ENCODE measurements at places on chromosomes 6 and 20. TPM values are rescaled to one million over a fixed set of nuclear protein-coding genes. Genes with fewer than 3 reads are reported as not detected.

DNA sequence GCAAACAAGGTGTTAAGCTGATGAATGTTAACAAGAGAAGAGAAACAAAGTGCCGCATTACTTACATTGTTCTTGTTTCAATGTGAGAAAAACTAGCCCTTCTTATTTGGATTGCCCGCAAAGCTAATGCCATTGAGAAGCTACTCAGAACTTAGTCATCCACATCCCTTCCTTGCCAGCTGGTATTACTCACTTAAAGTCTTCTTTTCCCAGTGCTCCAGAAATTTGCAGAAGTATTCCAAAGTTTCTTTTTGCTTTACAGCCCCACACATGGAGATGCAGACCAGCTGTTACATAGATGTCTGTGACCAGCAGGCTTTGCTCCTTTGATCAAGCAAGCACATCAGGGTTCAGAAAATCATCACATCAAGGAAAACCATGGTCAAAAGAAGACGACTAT is 529.0 kb downstream of the TBC1D32 start:
- DNase-seq: no peak

The KHDC1L gene
- 0.37 TPM for total RNA-seq

The HCRTR2 gene
- not detected for total RNA-seq

DNA sequence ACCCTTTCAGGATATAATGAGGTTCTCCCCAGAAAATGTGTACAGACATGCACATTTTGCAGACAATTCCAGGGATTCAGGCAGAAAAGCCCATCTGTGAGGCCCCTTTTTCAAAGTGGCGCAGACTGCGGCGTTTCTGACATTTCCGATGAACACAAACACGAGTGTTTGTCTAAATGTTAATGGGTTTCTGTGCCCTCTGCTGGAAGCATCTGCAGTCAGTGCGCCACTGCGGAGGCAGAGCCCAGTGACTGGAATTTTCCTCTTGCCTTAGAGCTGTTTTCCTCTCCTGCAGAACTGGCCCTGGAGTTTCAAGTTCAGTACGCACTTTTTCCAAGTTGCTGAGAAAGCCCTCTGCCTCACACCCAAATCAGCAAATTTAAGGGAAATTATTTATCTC is 15.3 kb downstream of the ANKRD60 start:
- no peak for DNase-seq

GRCh38 chr20:54025251-54025771 is 45.1 kb downstream of the BCAS1 start:
- DNase-seq: no peak

The TAGAP gene
- total RNA-seq: 145 TPM

GRCh38 chr6:36657942-36658544 is 20.5 kb upstream of the CDKN1A start:
- DNase-seq: no peak

GRCh38 chr20:50885068-50885467 is 46.2 kb downstream of the ADNP start:
- DNase-seq: no peak

The BPIFA1 gene
- total RNA-seq: not detected

- no peak for DNase-seq
Observed at GRCh38 chr6:170122651-170123050, 168.2 kb downstream of the DLL1 start.

- DNase-seq: peak; percentile 70
Observed at GRCh38 chr6:144064402-144065212, 30.8 kb downstream of the SF3B5 start.

- no peak for DNase-seq
Observed at GRCh38 chr6:167547751-167548150, 222.9 kb downstream of the TTLL2 start.

The IYD gene
- not detected for total RNA-seq

The CALHM4 gene
- total RNA-seq: not detected

DNA sequence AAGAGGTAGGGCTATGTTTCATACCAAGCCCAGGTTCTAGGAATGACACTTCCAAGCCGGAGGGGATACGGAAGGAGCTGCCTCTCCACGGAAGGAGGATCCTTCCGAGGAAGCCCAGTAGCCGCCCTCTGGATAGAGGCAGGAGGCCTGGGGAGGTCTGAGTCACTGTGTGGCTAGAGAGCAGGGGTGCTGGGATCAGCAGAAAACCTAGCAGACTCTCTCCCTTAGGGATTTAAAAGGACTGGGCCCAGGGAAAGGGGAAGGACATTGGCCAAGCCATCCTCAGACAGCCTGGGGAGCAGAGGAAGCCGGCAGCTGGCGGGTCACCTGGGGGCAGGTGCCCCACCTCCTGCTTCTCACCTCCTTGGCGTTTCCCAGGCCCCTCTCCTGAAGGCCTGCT is 36.6 kb upstream of the NFATC2 start:
- no peak for DNase-seq

DNA sequence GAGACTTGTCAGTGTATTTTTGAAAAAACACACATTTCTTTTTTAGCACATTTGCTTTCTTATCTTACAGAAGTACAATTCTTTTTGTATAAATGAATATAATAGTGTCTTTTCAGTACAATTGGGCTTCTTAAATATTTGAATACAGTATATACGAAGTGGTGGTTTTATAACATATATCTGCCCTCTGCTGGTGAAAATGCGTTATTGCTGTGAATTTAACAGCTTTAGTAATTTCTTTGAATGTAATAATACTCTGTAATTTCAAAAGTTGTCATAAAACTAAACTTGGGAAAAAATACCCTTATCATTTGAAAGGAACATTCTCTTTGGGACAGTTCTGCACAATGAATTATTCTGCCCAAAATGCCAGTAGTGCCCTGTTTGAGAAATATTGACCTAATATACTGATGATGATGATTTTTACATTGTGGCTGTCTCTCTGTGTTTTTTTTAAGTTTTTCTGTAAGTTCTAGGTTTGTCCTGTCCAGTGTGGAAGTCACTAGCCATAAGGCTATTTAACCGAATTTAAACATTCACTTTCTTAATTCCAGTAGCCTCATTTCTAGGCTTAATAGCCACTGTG is 19.0 kb downstream of the SMAP1 start:
- DNase-seq: peak; percentile 25

The IMPG1 gene
- not detected for total RNA-seq

The OLIG3 gene
- total RNA-seq: 0.26 TPM

The SLC22A1 gene
- total RNA-seq: 0.22 TPM

The RNF8 gene
- 33.7 TPM for total RNA-seq

DNA sequence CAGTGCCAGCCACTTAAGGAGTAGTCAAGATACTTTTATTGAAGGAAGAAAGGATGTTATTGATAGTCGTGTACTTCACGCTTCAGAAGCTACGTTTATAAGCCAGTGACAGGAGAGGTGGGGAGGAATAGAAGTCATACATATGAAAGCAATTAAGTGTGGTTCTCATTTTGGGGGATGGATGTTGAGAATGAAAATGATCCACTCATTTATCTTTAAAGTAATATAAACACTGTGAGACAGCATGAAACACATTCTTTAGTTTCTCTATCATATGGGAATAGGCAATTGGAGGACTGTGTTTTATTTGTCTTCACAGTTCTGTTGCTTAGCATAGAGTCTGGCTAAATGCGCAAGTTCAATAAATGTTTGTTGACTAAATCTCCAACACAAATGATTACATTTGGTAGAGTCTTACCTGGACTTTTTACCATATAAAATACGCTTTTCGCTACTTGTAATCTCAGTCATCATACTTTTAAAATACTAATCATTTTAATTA is 35.2 kb downstream of the AK9 start:
- no peak for DNase-seq

- no peak for DNase-seq
Observed at GRCh38 chr20:61913423-61914225, 152.1 kb downstream of the TAF4 start.

The FOXF2 gene
- not detected for total RNA-seq

- DNase-seq: no peak
Observed at GRCh38 chr6:52547647-52548352, 29.1 kb downstream of the TRAM2 start.

The PI16 gene
- 0.20 TPM for total RNA-seq

DNA sequence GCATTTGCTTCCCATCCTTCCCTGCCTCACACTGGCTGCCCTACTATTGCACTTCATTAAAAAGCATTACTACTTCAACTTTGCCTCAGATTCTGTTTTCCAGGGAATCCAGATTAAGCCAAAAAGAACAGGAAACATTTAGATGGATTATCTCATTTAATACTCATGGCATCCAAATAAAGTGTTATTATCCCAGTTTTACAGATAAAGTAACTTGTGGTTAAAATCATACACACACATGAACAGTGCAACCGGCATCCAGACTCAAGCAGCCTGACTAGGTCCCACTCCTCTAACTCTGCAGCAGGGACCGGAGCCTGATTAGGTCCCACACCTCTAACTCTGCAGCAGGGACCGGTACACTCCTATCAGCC is 72.3 kb downstream of the GPR6 start:
- no peak for DNase-seq

The TREM2 gene
- 0.73 TPM for total RNA-seq

- no peak for DNase-seq
Observed at GRCh38 chr6:73030791-73031782, 194.2 kb downstream of the KHDC1L start.

GRCh38 chr6:170165085-170165470 is 125.8 kb downstream of the DLL1 start:
- DNase-seq: no peak

The SLC35F1 gene
- total RNA-seq: not detected

DNA sequence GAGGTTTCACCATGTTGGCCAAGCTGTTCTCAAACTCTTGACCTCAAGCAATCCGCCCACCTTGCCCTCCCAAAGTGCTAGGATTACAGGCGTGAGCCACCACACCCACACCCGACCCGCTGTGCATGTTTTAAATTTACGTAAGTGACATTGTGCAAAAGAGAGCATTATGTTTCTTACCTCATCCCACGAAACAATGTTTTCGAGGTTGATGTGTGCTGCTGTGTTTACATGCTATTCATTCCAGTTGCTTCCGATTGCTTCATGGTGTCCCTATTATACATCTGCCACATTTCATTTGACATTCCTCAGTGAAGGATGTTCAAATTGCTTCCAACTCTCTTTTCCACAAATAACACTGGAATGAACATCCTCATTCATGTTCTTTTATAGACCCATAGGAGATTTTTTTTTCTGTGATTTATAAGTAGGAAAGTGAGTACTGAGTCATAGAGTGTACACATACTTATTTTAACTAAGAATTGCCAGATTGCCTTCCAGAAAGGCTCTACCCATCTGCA is 403.9 kb upstream of the JARID2 start:
- DNase-seq: no peak

DNA sequence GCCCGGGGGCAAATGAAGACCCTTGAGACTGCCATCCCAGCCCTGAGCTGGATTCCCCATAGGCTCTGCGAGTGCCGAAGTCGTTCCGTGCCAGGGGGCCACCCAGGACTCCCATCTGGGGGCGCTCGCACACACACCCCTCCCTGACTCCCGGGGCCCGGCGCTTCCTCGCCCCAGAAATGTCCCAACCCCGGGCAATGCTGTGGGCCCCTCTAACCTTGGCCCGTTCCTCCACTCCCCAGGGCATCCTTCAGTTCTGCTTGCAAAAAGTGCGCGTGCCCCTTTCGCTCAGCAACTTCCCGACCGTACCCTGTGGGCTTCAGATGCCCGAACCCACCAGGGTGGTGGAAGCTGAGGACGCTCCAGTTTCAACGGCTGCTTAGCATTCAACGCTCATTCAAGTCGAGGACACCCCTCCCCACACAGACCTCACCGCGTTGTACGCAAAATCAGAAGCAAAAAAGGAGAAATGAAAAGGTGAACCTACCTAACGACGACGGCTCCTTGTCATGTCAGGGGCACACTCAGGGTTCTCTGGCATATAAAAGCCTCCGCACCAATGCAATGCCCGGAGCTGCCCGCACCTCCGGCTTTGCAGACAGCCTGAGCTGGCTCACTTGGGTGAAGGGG is 25.3 kb downstream of the RIPOR2 start:
- peak; percentile 62 for DNase-seq

DNA sequence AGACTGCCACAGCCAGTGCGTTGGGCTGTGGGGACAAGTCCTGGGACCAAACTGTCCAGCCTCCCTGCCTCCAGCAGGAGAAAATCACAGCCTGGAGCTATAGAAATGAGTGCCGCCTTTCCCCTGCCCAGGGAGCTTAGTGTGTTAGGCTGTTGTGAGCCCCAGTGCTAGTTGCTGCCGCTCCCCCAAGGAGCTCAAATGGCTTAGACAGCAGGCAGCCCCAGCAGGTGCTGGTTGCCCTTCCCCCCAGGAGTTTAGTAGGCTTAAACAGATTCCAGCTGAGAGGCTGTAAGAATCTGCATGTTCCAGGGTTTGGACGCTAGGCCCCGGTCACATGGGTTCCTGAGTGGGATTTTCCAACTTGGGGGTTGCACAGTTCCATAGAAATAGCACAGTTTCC is 27.2 kb upstream of the HMGN3 start:
- no peak for DNase-seq

GRCh38 chr6:2245103-2245876 is at the start of gene GMDS:
TSS of gene GMDS (minus strand) at chr6:2245605.
- peak; percentile 80 for DNase-seq

DNA sequence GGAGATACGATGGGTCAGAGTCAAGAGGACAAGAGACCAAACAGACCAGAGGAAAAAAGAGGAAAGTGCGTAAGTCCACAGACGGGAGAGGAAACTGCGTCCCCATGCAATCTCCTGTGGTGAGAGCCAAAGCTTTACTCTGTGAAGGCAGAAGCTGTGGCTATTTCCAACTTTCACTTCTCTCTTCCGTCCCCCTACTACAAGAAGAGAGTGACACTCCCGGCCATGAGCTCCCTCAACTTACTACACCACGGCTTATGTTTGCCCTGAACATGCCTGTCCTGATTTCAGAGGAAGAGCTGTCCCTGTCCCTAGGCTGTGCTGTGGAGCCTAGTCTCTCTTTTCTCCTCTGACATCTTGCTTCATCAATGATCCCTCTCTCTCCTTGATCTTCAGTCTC is 11.5 kb upstream of the SSR1 start:
- no peak for DNase-seq

- DNase-seq: no peak
Observed at GRCh38 chr6:24979176-24979575, 43.4 kb upstream of the RIPOR2 start.

The VGLL2 gene
- not detected for total RNA-seq

DNA sequence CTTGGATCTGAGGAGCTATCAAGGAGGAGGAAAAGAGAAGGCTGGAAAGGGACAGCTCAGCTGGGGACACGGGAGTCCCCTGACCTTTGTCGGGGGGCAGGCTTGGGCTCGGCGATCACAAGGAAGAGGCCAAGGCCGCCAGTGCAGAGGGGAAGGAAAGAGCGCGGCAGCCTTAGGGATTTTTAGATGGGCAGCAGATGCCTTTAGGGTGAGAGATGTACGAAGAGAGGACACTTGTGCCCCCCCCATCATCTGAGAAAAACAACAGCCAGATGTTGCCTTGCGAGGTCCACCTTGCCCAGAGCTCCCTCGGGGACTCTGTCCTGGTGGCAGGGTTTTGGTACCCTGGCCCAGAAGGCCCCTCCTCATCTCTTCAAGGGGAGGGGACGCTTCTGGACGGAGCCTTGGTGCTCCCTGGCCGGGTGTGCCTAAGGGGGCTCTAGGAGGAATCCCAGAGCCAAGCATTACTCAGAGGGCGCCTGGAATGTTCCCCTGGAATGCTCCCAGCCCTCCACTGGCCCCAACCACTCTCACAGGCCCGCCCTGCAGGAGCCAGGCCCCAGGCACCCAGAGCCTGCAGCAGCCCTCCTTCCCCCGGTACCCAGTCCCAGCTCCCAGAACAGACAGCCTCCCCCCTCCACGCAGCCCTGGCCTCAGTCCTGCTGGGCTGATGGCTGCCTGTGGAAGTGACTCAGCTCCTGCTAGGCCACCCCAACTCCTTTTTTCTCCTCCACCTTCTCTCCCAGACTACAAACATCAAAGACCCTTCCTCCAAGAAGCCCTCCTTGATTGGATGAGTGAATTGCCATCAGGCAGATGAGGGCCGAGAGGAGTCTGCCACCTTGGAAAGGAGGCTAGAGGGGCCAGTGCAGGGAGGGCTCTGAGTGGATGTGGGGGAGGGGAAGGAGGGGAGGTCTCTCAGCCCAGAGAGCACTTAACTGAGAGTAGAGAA is 1.8 kb downstream of the ADAM33 start:
- DNase-seq: no peak

All from CD8-positive, alpha-beta memory T cell (primary cell).